ENCODE measurements at places on chromosomes 6 and 20. TPM values are rescaled to one million over a fixed set of nuclear protein-coding genes. Genes with fewer than 3 reads are reported as not detected.

DNA sequence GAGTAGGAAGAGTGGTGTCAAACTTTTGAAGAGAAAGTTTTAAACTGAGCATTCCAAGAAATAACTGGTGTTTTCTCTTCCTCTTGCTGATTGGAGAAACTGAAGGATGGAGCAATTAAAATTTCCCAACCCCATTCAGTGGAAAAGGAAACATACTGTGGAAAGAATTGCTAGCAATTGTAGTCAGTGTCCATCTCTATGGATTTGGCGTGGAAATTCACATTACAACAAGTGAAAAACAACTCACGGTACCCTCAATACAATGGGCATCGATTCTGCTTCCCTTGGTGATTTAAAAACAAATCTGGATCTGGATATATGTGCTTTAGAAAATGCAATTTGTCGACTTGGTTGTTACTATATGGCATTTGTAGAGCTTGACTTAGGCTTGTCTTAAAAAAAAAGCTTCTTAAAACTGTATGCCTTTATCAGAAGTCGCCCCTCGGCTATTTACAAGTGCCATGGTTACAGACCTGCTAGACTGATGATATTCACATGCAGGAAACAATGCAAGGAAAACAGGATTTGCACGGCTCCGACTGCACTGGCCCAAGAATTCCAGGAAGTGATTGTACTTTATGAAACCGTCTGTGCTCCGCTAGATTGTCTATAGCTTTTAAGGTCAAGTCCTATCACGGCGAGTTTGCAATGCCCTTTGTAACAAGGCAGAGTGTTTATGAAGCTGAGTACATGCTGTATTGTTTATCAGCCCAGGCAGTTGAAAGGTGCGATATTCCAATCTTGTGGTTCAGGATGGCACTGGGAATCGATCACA, 131.7 kb upstream of the PHACTR1 start:
- DNase-seq, result peak; percentile 75

The OR12D2 gene
- total RNA-seq, result not detected

DNA sequence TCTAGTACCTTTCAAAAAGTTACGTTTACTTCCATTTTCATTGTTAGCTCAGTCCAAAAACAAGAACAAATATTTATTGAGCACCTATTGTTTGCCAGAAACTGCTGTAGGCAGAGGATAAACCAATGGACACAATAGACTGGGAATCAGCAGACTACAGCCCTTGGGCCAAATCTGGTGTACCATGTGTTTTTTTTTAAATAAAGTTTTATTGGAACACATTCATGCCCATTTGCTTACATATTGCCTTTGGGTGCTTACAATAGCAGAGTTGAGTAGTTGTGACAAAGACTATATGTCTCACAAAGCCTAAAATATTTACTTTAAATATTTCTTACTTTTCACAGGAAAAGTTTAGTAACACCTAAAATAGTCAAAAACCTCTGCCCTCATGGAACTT, 216.1 kb downstream of the COL9A1 start:
- no peak for DNase-seq

- DNase-seq, result peak; percentile 91
These were observed 768.8 kb upstream of the SLC35B3 start for GRCh38 chr6:9204171-9204570.

The CCN6 gene
- total RNA-seq, result 0.24 TPM

The TNF gene
- total RNA-seq, result 1.7 TPM

The ALDH8A1 gene
- total RNA-seq, result 0.12 TPM

The NKAPL gene
- total RNA-seq, result not detected

The C6orf62 gene
- 96.1 TPM for total RNA-seq

DNA sequence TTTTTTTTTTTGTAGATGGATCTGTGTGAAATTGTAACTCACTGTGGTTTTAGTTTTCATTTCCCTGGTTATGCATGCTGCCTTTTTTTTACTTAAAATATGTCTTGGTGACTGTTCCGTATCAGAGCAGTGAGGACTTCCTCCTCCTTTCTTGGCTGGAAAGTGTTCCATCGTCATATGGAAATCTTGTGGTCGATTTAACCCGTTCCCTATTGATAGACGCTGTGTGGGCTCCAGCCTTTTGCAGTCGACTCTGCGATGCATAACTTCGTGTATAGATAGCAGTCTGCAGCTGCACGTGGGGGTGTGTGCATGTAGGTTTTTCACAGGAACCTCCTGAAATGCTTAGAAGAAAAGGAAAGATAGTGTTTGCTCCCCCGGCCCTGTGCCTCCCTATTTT, 28.1 kb upstream of the PNPLA1 start:
- peak; percentile 35 for DNase-seq

The C6orf58 gene
- not detected for total RNA-seq

DNA sequence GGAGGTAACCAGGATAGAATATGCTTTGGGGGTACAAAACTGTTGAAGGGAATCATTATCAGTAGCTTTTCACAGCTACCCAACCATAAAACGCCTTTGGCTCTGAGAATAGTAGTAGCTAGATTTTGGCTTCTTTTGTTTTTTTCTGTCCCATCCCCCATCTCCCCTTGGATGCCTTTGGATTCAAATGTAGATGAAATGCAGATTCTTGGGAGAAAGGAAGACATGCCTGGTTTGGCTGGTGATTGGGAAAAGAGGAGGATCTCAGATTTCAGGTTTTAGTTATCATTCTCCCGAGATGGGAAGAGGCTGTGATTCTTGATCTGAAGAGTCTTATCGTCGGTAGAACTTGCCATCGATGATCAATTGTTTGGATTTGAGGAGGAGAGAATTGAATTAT, 3.5 kb upstream of the CDYL start:
- no peak for DNase-seq

DNA sequence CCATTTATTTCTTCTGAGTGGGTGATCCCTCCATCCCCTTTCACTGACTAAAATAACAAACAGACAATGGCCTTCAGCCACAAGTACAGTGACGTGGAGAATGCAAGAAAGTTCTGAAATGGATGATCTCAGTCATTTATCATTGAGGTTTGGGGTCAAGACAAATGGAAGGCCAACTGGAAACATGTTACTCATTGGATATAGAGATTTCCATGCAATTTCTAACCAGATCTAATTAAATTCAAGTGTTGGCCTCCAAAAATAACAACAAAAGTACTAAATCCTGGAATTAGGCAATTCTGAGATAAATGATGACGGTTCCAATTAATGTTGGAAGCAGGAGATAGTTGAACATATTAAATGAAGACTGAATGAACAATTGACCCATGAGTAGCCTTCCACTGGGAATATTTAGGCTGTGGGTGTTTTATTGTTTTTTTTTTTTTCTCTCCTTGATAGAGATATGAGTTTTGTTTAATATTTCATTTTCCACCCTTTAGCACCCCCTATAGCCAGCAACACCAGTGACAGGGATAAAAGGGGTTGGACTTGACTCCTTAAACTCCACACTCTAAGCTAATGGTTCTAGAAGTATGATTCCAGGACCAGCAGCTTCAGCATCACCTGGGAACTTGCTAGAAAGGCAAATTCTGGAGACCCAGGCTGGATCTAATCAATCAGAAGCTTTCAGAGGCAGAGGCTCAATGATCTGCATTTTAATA, 112.8 kb downstream of the BCAS1 start:
- DNase-seq, result peak; percentile 60

DNA sequence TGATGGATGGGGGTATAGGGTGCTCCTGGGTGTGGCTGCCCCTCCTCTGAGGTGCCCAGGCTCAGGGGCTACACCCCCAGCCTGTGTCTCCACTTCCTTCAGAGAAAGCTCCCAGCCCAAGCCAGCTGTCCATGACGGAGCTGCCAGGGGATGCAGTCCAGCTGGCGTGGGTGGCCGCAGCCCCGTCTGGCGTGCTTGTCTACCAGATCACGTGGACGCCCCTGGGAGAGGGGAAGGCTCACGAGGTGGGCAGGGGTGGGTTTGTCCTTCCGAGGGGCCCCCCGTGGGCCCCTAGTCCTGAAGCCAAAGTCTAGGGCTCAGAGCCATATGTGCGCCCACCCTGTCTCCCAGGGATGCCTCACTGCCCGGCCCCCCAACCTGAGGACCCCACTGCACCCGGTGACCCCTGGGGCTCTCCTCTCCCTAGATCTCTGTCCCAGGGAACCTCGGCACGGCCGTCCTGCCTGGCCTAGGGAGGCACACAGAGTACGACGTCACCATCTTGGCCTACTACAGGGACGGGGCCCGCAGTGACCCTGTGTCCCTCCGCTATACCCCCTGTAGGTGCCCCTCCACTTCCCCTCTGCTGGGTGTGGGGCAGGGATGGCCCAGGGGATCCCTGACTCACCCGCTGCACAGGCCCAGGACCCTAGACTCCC, 19.8 kb downstream of the COL20A1 start:
- no peak for DNase-seq

The NFKBIE gene
- 14.7 TPM for total RNA-seq

The SLC22A16 gene
- not detected for total RNA-seq

The HECA gene
- 15.2 TPM for total RNA-seq

GRCh38 chr6:12339808-12340487, 49.8 kb downstream of the EDN1 start:
- no peak for DNase-seq

The DPPA5 gene
- total RNA-seq, result not detected

GRCh38 chr6:76681781-76682180, 609.3 kb upstream of the IMPG1 start:
- peak; percentile 5 for DNase-seq

The SALL4 gene
- 2.3 TPM for total RNA-seq

- peak; percentile 71 for DNase-seq
These were observed 44.3 kb downstream of the OR2B2 start for GRCh38 chr6:27867945-27868300.

- DNase-seq, result peak; percentile 93
These were observed 2.1 kb upstream of the LAMA5 start for GRCh38 chr20:62368976-62369814.
